Activated naive CD8-positive, alpha-beta T cell treated with anti-CD3 and anti-CD28 coated beads for 36 hours (primary cell): ENCODE measurements at places on chromosomes 1 and 21. TPM values are rescaled to one million over a fixed set of nuclear protein-coding genes. Genes with fewer than 3 reads are reported as not detected.

GRCh38 chr1:152251391-152251790 lies 27.4 kb upstream of the HRNR start:
- DNase-seq: no peak

DNA sequence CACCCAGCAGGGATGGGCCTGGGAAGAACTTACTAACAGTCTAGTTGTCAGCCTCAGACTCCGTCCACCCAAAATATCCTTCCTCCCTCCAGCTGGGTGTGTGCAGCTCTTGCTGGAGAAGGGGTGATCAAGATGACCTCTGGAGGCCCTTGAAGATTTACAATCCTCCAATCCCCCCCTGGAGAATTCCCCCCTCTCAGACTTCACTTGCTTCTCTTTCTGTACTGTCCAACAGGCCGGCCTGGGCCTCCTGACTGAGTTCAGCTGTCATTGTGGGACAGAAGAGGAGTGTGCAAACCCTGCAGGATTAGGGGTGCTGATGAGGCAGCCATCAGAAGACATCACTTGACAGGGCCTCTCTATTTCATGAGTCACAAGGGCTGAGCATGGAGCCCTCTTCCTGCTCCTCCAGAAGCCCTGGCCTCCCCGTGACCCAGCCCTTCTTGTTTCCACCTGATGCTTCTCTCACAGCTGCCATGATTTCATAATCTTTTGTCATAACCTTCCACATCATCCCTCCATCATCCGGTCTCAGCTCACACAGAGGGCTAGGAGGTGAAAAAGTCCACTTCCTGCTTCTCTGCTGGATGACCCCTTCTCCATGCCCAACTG lies 17.5 kb upstream of the IGFN1 start:
- DNase-seq: no peak

GRCh38 chr1:91669584-91670350 lies 169.1 kb downstream of the CDC7 start:
- DNase-seq: no peak

- peak; percentile 45 for DNase-seq
These were observed 8.6 kb downstream of the HJV start for GRCh38 chr1:146012703-146013558.

The PRAMEF8 gene
- not detected for total RNA-seq

The SEC16B gene
- total RNA-seq: not detected

- DNase-seq: no peak
These were observed 8.7 kb upstream of the DOP1B start for GRCh38 chr21:36147911-36148310.

DNA sequence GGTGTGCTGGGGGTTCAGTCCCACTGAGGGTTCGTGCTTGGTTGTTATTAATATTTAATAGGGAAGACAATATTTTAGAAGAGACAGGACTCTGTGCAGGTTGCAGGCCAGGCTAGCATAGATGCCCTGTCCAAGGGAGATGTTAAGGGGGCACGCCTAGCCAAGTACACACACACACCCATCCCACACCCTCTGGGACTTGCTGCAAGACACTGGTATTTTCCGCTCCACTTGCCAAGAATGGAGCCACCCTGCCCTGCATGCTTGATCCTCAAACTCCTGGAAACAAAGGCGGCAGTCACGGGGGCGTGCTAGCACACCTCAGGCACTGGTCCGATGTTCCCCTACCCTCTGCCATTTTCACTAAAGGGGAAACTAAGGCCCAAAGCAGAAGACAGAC lies 99.1 kb downstream of the MRPL37 start:
- DNase-seq: no peak

The ACKR1 gene
- total RNA-seq: not detected

DNA sequence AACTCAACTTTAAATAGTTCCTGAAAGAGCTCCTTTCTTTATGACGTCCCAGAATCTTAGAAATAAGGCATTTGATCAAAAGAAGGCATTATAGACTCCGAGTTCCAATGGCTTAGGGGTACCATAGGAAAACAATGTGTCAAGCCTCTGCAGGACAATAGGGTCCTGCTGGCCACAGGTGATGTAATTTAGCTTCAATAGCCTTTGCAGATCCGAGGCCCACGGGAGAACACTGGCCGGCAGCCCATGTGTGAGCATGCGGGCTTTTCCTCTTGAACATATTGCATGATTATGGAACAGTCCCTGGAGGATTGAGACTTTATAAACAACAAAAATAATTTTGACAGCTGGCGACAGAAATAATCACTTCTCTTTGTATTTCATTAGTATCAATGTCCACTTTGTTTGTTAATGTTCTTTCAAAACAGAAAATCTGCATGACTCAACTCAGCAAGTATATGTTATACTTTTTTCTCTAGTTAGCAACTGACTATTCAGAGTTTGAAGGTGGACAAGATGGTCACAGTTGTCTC lies 49.0 kb upstream of the NR5A2 start:
- no peak for DNase-seq

The DFFA gene
- total RNA-seq: 103 TPM

DNA sequence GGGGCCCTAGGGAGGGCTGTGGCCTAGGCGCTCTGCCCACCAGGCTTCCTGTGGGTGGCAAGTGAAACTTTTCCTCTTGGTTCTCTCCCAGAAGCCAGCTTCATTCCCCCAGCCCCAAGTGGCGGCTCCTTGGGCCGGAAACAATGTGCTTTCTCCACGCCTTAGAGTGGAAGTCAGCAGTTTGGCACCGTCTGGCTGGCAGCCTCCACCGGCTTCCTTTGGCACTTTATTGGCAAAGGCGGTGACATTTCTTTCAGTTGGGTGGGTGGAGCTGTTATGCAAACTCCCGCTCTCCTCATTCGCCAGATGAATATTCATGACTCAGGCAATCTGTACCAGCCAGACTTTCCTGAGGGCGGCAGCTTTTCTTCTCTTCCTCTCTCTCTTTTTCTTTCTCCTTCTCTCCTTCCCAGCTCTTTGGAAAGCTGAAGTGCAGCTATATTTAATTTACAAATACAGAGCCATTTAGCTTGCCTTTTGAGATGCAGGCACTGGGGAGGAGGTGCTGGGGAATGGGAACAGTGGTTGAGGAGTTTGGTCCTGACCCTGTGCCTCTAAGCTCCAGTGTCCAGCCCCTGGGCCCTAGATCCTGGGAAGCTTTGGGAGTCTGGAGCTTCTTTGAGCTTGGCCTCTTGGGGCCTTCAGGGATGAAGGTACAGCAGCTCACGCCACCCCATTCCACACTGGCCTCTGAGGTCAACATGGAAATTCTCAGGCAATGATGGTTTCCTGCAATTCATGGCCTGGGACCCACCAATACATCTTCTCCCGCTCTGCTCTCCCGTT lies 67.8 kb upstream of the POU3F1 start:
- DNase-seq: no peak

The ADAM30 gene
- total RNA-seq: not detected

DNA sequence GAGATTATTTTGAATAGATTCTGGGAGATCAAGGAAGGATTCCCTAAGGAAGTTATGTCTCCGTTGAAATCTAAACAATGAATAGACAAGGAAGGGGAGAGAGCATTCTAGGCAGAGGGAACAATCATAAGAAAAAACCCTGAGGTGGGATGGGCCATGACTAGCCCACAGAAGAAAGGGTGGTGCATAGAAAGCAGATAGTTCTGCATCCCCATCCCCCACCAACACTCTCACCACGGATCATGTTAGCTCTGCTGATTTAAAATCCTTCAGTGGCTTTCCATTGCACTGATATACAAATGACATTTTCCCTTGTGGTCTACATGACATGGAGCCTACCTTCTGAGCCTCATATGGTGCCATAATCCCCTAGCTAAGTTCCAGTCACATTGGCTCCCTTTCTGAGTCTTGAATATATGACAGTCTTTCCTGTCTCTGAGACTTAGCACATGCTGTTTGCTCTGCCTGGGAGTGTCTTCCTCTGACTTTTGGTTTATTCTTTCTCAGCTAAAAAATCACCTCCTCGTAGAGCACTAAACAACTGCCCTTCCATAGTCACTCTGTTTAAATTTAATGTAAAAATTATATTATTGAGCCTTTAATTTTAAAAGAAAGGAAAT lies 15.2 kb downstream of the SCMH1 start:
- no peak for DNase-seq

The CCDC27 gene
- total RNA-seq: not detected

- DNase-seq: no peak
These were observed 50.6 kb upstream of the SLC44A3 start for GRCh38 chr1:94769551-94769950.

The MCOLN2 gene
- 20.0 TPM for total RNA-seq

DNA sequence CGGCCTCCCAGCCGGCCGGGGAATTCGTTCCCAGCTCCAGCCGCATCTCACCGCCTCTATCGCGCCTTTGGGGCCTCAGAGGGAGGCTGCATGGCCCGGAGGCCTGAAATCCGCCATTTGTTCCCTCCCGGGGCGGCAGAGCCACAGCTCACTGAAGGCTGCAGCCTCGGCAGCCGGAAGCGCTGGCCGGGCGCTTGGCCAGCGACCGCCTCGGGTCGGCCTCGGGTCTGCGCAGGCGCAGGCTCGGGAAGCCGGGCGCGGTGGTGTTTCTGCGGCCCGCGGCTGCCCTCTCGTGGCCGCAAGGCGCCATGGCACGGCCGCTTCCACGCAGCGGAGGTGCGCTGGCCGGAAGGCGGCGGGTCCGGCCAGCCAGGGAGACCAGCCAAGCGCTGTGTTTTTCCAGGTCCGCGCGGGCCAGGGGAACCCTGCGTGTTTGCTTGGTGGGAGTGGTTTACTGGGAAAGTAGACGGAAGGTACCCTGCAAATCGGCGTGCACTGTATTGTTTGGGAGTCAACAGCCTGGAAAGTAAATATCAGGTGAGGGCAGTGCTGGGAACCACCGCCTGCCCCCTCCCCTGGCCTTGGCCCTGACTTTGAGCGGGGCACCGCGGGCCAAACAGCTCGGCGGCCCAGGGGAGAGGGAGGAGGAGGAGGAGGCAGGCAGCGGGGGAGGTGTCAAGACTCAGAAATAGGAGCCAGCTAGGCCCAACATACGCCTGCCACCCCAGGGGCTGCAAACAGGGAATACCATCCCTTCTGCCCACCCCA lies 52.7 kb upstream of the CD34 start:
- peak; percentile 86 for DNase-seq
